ENCODE measurements at places on chromosomes 2 and 18.

DNA sequence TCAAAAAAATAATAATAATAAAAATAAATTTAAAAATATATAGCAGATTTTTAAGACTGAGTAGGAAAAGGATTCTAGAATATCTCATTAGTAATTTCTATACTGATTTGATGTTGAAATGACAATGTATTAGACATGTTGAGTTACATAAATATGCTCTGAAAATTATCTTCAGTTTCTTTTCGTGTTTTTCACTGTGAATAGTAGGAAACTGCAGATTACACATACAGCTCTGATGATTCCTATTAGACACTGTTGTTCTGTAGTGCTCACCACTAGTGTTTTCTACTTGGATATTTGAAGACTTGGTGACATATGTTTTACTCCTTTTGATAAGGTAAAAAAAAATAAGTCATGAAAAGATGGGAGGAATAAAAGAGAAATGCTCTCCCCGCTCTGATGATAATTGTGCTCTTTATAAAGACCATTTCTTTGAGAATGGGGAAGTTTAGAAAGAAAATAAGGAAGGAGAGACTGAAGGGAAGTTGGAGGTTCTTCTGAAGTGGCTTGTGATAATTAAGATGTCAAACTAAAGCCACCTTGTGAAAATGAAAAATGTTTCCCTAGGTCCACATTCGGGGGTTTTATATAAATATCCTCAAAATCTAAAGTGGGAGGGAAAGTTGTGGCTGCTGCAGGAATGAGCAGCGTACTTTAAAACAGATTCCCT, 52.9 kb downstream of the SLC9A2 start:
- peak; percentile 19 for ATAC-seq

- ATAC-seq: no peak
These were observed 181.9 kb downstream of the TNS1 start for GRCh38 chr2:217820904-217821303.

DNA sequence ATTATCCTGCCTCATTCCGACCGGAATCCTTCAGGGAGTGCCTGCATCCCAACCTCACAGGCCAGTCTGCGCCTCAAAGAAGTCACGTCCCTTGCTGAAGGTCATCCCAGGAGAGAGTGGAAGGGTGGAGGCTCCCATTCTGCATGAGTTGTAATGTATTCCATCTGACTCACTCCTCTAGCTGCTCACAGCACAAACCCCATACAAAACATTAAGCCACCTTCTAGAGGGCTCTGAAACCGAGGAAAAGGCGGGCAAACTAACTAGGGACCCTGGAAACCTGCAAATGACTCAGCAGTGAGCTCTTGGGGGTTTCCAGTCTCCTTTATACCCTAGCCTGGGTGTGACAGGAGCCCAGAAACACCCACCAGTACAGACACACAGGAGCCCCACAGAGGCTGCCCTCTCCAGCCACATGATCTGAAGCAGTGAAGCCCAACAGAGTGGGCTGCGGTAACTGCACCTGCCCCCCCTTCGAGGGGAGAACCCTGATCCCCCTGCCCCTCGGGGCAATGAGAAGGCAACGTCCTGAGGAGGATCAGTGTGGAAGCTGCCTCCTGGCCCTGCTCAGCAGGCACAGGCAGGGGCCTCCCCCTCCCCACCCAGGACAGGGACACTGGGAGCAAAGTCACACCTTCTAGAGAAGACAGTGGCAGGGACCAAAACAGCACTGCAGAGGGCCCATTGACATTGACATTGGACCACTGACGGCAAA, 69.3 kb upstream of the SNTG2 start:
- no peak for ATAC-seq

GRCh38 chr2:162972383-162972782, 133.8 kb upstream of the KCNH7 start:
- ATAC-seq: no peak

- ATAC-seq: no peak
These were observed 187.1 kb downstream of the PTPRM start for GRCh38 chr18:7754258-7754657.

- no peak for ATAC-seq
These were observed 12.7 kb downstream of the HNRNPLL start for GRCh38 chr2:38590053-38590452.

- no peak for ATAC-seq
These were observed 130.3 kb downstream of the FHOD3 start for GRCh38 chr18:36427831-36428230.

DNA sequence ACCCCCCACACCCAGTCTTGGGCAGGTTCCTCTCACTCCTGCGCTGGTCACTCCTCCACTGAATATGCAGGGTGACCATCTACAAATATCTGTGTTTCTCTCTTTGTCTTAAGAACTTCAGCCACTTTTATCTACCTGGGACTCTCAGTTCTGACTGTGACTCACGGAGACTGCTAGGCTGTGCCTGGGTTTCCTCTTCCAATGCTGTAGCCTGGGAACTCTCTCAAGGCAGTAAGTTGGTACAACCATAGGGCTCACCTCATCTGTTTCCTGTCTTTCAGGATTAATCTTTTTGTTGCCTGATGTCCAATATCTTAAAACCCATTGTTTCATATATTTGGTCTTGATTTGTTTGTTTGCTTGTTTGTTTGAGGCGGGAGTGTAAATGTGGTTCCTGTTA, 47.2 kb upstream of the ZNF396 start:
- ATAC-seq: no peak

- ATAC-seq: no peak
These were observed 52.7 kb downstream of the MALT1 start for GRCh38 chr18:58723810-58724602.
